NCI-H1417 treated with DMSO at 0.1 percent for 48 hours (cell line): ENCODE measurements at places on chromosomes 6 and 20.
A peak's percentile ranks its signal among the peaks of the same experiment; 100 is the strongest.

DNA sequence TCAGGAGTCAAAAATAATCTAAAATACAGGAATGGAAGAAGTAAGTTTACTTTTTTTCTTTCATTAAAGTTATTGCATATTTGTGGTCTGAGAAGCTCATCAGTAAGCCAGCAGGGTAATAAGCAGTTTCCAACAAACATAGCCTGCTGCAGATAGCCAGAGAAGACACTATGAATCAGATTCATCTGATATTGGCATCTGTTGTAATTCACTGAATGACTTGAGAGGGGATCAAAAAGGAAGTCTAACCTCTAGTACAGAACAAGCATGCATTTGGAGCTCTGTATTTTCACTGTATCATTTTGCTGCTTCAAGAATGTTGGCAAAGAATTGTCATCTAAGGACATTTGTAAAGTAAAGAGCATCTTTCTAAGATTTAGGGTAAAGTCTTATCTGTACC lies 53.8 kb upstream of the UFL1 start:
- DNase-seq, result no peak

- DNase-seq, result no peak
These were observed 41.8 kb upstream of the MTRF1L start for GRCh38 chr6:153044295-153044694.

DNA sequence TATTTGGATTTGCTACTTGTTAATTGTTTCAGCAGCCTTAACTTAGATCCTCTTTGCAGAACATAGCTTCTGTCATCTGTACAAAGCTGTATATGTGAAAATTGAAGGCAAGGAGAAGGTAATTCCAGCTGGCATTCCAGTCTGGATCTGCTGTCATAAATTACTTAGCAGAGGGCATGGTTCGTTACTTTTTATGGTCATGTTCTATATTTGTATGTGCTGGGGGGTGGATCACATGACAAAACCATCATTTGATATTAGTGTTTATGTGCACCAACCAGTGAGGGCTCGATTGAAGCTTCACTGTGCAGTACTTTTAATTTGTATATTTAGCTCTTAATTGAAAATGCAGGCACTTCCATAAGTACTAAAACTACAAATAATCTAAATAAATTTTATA lies 80.2 kb downstream of the CAP2 start:
- peak; percentile 15 for DNase-seq

- DNase-seq, result no peak
These were observed 69.9 kb downstream of the HACE1 start for GRCh38 chr6:104789770-104790190.
